Sciatic nerve (tissue), 2 donors: ENCODE measurements at places on chromosomes 12 and 14. TPM values are rescaled to one million over a fixed set of nuclear protein-coding genes. Genes with fewer than 3 reads are reported as not detected.

Gene GRIP1
- 2.5 TPM for total RNA-seq

Gene EXD2
- 30.0 TPM for total RNA-seq

Gene SLC38A4
- total RNA-seq: 0.31 TPM

Gene TMEM30B
- 50.1 TPM for total RNA-seq

Gene LRCOL1
- not detected for total RNA-seq

Gene C12orf50
- 0.27 TPM for total RNA-seq

Gene LRP1
- total RNA-seq: 760 TPM
